ENCODE measurements at places on chromosomes 3 and 15. TPM values are rescaled to one million over a fixed set of nuclear protein-coding genes. Genes with fewer than 3 reads are reported as not detected.

CFAP20DC gene
- total RNA-seq = 6.1 TPM

OR5K2 gene
- total RNA-seq = not detected

PDE8A gene
- total RNA-seq = 10.2 TPM

RTP3 gene
- not detected for total RNA-seq

TMEM212 gene
- not detected for total RNA-seq

ITIH1 gene
- 0.69 TPM for total RNA-seq

DAZL gene
- total RNA-seq = 4.3 TPM

GRCh38 chr15:40047415-40048210 is 8.6 kb upstream of the SRP14 start:
- no peak for DNase-seq

- no peak for DNase-seq
Measured at GRCh38 chr3:195468391-195468776, 25.6 kb upstream of the ACAP2 start.

GRCh38 chr3:37765591-37766488 is 95.8 kb upstream of the CTDSPL start:
- DNase-seq = no peak

- no peak for DNase-seq
Measured at GRCh38 chr3:46460051-46460450, 4.7 kb downstream of the LTF start.

GRCh38 chr15:69897471-69898237 is 200.1 kb downstream of the TLE3 start:
- DNase-seq = no peak

DNA sequence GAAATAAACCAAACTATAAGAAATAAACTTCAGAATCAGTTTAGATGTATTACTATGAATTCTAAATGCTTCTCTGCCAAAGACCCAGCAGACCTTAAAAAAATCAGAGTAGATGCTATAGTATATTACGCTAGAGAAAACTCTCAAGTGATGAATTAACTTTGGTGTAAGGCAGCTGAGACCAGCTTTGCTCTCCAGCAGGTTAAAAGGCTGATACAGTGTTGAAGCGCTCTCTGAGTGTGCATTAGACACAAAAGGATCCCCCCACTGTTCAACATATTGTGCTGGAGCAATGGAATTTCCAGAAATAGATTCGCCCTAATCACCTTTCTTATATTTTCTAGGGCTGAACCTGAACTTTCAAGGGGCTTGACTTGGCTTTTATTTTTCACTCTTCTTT is 190.0 kb downstream of the EFHB start:
- no peak for DNase-seq

GRCh38 chr3:129013491-129013891 is 12.4 kb downstream of the EFCC1 start:
- DNase-seq = no peak

GRCh38 chr15:71364117-71364584 is 248.9 kb downstream of the THSD4 start:
- no peak for DNase-seq

GRCh38 chr15:68391121-68391520 is 40.8 kb downstream of the ITGA11 start:
- peak; percentile 3 for DNase-seq

DNA sequence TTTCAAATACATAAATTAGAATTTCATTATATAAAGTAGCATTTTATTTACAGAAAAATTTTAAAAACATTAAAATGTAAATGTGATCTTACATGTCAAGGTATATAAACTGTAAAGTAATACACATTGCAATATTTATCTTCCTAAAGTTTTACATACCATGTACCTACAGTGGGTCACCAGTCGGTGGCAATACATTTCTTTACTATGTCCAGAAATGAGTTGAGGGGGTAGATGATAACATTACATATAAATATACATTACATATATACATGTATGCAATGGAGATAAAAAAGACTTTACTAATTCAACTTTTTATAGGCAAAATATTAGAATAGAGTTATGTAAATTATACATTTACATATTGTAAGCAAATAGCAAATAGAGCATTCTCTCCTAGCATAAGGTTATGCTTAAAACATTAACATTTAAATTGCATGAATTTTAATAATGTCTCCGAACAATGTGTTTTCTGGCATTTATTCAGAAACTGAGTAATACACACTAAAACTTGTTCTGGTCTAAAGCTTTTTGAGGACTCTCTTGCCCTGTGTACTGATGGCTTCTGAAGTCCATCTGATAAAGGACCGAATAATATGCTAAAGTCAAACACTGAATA is 93.3 kb upstream of the NLGN1 start:
- no peak for DNase-seq

- peak; percentile 83 for DNase-seq
Measured at GRCh38 chr3:62529230-62529629, 155.9 kb upstream of the FEZF2 start.

DNA sequence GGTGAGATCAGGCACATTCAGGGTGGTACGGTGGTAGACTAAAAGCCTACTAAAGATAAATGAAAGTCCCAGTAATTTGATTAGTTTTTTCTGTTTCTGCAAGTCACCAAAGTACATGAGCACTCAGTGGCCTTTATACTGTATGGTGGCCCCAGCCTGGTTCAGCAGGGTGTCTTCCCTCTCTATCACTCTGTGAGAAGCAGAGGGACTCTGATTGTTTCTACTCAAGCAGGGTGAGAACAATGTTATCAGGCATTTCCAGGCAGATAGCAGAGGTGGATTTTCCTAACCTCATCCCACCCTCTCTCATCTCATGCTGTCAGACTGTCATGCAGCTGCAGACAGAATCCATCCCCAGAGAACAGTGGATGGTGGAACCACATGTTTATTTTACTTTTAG is 71.5 kb upstream of the BFSP2 start:
- DNase-seq = no peak

DNA sequence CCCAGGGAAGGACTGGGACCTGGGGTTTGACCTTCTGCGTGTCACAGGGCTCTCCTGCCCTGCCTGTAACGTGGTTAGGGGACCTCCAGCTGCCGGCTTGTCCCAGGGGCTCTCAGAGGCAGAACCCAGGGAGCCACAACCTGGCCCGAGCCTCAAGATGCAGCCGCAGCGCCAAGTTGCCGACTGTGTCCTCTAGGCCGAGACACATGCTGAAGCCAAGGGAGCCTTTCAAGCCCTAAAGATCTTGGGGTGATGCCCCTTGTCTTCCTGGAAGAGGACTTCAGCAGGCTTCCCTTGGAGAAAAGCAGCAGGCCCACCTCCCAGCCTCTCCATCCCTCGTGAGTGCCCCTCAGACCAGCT is 7.2 kb downstream of the DNAJB8 start:
- DNase-seq = no peak

GRCh38 chr3:64561325-64561843 is 126.4 kb downstream of the ADAMTS9 start:
- no peak for DNase-seq

DNA sequence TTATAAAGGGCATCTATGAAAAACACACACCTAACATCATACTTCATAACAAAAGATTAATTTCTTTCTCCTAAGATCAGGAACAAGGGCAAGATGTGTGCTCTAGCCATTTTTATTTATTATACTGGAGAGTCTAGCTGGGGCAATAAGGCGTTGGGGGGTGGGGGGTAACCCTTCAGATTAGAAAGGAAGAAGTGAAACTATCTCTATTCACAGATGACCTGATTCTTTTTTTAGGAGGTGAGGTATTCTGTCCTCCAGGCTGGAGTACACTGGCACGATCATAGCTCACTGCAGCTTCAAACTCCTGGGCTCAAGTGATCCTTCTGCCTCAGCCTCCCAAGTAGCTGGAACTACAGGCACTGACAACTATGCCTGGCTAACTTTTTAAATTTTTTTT is 89.5 kb upstream of the MANF start:
- no peak for DNase-seq

GRCh38 chr3:100260081-100260684 is 609 bp upstream of the TBC1D23 start:
- DNase-seq = peak; percentile 50

- DNase-seq = no peak
Measured at GRCh38 chr3:143830063-143830462, 18.2 kb downstream of the SLC9A9 start.

GRCh38 chr15:79515300-79516027 is 83.3 kb downstream of the MINAR1 start:
- no peak for DNase-seq

DNA sequence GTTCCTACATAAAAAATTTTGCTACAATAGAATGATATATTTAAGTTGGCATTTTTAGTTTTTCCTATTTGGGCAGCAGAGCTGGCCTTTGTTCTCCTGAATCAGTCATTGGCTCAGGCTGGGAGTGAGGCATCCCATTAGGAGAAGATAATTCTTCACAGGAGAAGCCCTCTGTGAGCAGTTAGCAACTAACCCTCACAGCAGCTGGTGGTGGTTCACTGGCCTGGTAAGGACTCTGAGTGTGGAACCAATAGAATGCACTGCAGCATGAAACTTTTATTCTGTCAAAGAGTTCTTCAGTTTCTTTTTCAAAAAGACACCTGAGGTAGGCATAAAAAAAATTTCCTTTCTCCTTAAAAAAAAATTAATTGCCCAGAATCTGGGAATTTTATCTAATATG is 562.6 kb downstream of the ZNF385D start:
- no peak for DNase-seq

All from WTC11 (cell line).